ENCODE measurements at places on chromosomes 12 and 14. TPM values are rescaled to one million over a fixed set of nuclear protein-coding genes. Genes with fewer than 3 reads are reported as not detected.

SMCO2 gene
- not detected for total RNA-seq

TMEM119 gene
- total RNA-seq = 15.8 TPM

FOXN4 gene
- total RNA-seq = not detected

CIDEB gene
- 1.5 TPM for total RNA-seq

TSPAN8 gene
- 15.2 TPM for total RNA-seq

STXBP6 gene
- 7.7 TPM for total RNA-seq

TEX22 gene
- 0.28 TPM for total RNA-seq

TOMM20L gene
- total RNA-seq = not detected

PLBD2 gene
- 22.0 TPM for total RNA-seq

RERG gene
- total RNA-seq = 1.1 TPM

SLC5A8 gene
- not detected for total RNA-seq

NPFF gene
- not detected for total RNA-seq

TMPRSS12 gene
- total RNA-seq = not detected

IAPP gene
- total RNA-seq = not detected

ZBTB42 gene
- total RNA-seq = 1.7 TPM

GLI1 gene
- under 0.01 TPM for total RNA-seq

PAX9 gene
- total RNA-seq = not detected

SLC2A14 gene
- under 0.01 TPM for total RNA-seq

RGS6 gene
- not detected for total RNA-seq

MIPOL1 gene
- 5.9 TPM for total RNA-seq

OAS1 gene
- total RNA-seq = 2.8 TPM

ACOT4 gene
- 1.4 TPM for total RNA-seq

PRB2 gene
- not detected for total RNA-seq

ENDOU gene
- not detected for total RNA-seq

DHH gene
- total RNA-seq = not detected

A2M gene
- total RNA-seq = 11.8 TPM

EML5 gene
- total RNA-seq = under 0.01 TPM

EEF1AKMT3 gene
- total RNA-seq = 12.1 TPM

NGB gene
- total RNA-seq = not detected

CHGA gene
- total RNA-seq = not detected

LRRK2 gene
- total RNA-seq = 5.9 TPM

RTRAF gene
- total RNA-seq = 86.5 TPM

RALGAPA1 gene
- 21.7 TPM for total RNA-seq

Data from regular cardiac myocyte (primary cell).